ENCODE measurements at places on chromosomes 11 and 22. TPM values are rescaled to one million over a fixed set of nuclear protein-coding genes. Genes with fewer than 3 reads are reported as not detected.
A peak's percentile ranks its signal among the peaks of the same experiment; 100 is the strongest.

GRCh38 chr22:35959121-35959800 is 69.4 kb downstream of the RBFOX2 start:
- no peak for DNase-seq

DNA sequence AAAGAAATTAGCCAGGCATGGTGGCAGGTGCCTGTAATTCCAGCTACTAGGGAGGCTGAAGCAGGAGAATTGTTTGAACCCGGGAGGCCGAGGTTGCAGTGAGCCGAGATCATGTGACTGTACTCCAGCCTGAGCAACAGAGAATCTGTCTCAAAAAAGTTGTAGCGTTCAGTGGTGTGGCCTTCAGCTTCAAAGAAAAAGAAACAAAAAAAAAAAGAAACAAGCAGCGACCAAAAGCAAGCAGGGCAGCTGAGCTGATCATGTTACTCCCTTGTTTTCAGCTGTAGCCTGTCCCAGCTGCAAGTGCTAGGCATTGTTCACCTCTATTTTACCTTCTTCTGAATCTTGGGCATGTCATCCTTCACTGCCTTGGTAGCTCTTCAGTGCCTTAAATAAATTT is 37.0 kb downstream of the SFI1 start:
- DNase-seq = no peak

DNA sequence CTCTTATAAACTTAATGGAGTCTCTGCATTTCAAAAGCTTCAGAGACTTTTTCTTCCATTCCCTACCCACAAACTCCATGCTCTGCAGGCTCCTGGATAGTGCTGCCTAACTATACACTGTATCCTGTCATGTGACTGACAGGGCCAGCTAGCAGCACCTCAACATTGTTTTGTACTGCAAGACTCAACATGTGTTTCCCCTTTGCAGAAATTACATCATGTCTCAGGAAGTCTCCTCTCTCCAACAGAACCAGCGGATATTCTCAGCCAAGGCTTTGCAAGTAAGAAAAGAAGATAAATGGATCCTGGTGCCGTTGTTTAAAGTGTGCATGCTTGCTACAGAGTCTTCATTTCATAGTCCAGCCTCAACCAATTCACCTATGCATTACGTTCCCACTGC is 164.0 kb upstream of the UBASH3B start:
- no peak for DNase-seq

DNA sequence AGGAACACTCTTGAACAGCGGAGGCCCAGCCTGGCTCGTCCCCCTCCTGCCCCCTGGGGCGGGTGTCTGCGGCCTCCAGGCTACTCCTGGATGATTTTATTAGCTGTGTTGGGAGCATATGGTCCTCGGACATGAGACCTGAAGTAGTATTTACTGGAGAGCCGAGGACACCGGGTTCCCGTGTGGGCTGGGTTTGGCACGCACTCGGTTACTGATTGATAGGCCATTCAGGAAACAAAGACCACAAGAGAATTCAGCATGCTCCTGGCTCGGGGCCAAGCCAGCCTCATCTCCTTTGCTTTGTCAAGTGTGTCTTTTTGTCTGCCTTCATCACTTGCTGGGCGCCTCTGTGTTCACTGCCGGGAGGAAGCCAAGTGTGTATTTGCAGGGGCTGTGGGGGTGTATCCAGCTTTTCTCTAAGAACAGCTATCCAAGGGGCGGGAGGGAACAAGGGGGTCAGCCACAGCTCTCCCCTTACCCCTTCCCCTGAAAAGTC is 9.7 kb downstream of the FXYD2 start:
- peak; percentile 82 for DNase-seq

GRCh38 chr22:30947173-30947815 is 21.3 kb downstream of the MORC2 start:
- no peak for DNase-seq

- peak; percentile 46 for DNase-seq
These were observed 10.0 kb downstream of the MUC5B start for GRCh38 chr11:1232883-1233321.

- no peak for DNase-seq
These were observed 212.4 kb upstream of the SYN3 start for GRCh38 chr22:33270596-33270995.

- no peak for DNase-seq
These were observed 155.1 kb downstream of the HIPK3 start for GRCh38 chr11:33412241-33412640.

The MAPK11 gene
- 0.28 TPM for polyA plus RNA-seq

The DDTL gene
- 2.4 TPM for polyA plus RNA-seq

The MPPED2 gene
- polyA plus RNA-seq = 1.1 TPM

Measured in CD8-positive, alpha-beta memory T cell (primary cell).